Progenitor cell of endocrine pancreas (in vitro differentiated cells): ENCODE measurements at places on chromosomes 6 and 20.
A peak's percentile ranks its signal among the peaks of the same experiment; 100 is the strongest.

- no peak for DNase-seq
Observed at GRCh38 chr6:158653577-158654354, 3.9 kb downstream of the SYTL3 start.

- DNase-seq, result no peak
Observed at GRCh38 chr6:111032484-111033140, 50.8 kb downstream of the RPF2 start.

GRCh38 chr6:24855395-24856245, 56.9 kb upstream of the ARMH2 start:
- peak; percentile 18 for DNase-seq

- no peak for DNase-seq
Observed at GRCh38 chr6:33654831-33655554, 33.9 kb downstream of the ITPR3 start.

- no peak for DNase-seq
Observed at GRCh38 chr6:128491610-128492206, 28.7 kb downstream of the PTPRK start.

DNA sequence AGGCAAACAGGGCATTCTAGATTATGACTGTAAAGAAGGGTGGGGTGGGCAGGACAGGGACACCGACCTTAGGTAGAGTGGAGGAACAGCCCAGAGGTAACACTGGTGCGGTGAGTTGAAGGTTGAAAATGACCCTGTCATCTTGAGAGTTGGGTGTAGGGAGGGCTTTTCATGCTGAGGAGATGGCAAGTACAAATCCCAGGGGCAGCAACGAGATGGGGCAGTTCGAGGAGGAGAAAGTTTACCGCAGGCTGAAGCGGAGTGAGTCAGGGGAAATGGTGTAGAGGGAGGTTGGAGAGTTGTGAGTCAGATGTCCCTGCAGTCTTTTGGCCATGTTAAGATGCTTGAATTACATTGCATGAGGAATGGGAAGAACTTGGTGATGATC, 101.1 kb downstream of the HIVEP1 start:
- DNase-seq, result no peak

DNA sequence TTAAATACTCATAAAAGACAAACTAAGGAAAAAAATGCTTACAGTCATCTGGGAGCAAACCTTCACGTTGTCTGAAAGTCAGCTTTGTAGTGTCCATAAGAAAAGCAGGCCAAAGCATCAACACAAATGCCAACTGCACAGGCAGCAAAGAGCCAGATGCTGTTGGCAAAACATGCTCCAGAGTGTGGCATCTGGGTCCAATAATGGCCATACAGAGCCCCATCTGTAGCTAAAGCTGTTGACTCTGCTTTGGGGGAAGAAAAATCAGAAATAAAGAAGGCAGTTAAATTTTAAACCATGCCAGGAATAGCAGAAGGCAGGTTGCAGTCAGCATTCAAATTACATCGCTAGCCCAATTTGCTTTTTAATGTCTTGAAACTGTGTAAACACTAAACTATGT, 776.3 kb downstream of the EYS start:
- DNase-seq, result no peak

GRCh38 chr6:124791156-124791555, 171.1 kb upstream of the RNF217 start:
- no peak for DNase-seq
